ENCODE measurements at places on chromosomes 1 and 21.

- no peak for DNase-seq
- H3K4me1 ChIP-seq, result no peaks in the 10 kb centered on the region
- no peaks in the 10 kb centered on the region for H3K36me3 ChIP-seq
- H3K27me3 ChIP-seq, result no peaks in the 10 kb centered on the region
These were observed 195.0 kb upstream of the NRIP1 start for GRCh38 chr21:15259824-15260223.

- H3K27me3 ChIP-seq, result no peaks in the 10 kb centered on the region
- H3K4me1 ChIP-seq, result no peaks in the 10 kb centered on the region
- H3K4me3 ChIP-seq, result no peak overlapping the region
- DNase-seq, result no peak
- no peak overlapping the region for H3K27ac ChIP-seq
- H3K36me3 ChIP-seq, result no peaks in the 10 kb centered on the region
These were observed 414.3 kb downstream of the SETD4 start for GRCh38 chr21:35645991-35646390.

DNA sequence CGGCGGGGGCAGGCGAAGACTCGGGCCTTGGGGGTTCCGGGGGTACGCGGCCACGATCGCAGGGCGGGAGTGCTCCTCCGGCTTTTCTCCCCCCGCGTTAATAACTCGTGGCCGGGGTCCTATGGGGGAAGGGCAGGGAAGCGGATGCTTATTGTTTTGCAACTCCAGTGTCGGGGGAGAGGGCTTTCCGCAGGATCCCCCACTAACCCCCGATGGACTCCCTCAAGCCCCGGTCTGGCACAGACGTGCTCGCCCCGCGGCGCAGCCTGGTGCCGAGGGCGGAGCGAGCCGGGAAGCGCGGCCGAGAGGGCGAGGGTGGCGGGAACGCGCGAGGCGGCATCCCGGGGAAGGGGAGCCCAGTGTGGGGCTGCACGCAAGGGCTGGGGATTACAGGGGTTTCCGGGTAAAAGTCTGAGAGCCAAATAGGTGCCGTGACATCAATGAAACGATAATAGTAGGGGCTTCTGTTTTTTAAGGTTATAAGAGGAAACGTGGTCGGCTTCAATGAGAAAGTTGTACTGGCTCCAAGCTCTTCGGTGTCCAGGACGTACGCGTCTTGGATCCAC is 772 bp downstream of the UCK2 start:
- H3K27ac ChIP-seq, result peak overlapping the region; percentile 88
- peak overlapping the region; percentile 61 for H3K4me3 ChIP-seq
- no peak for DNase-seq
- no peaks in the 10 kb centered on the region for H3K4me1 ChIP-seq

DNA sequence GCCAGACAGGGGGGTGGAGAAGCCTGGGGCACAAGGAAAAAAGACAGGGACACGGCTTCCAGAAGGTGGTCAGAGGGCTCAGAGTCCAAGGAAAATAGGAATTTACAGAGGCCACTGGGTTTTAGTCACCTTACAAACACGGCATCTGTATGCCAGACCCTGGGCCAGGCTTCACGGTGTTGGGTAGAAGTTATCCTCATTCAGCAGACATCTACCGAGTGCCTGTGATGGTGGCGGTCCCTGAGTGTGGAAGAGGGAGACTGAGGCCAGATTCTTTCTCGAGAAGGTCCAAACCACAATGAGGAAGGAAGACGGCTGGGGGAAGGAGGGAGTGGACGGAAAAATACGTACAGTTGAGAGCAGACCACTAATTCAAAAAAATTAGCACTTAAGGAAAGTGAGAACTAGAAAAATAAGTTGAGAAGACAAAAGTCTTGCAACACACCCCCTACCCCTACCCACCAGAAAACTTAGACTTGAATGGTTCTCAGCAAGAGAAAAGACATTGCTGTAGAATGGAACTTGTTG is 864 bp upstream of the BTG2 start:
- H3K36me3 ChIP-seq, result no peaks in the 10 kb centered on the region
- H3K4me1 ChIP-seq, result no peaks in the 10 kb centered on the region
- peak overlapping the region; percentile 73 for H3K4me3 ChIP-seq
- no peaks in the 10 kb centered on the region for H3K27me3 ChIP-seq
- peak overlapping the region; percentile 91 for H3K27ac ChIP-seq

- no peak overlapping the region for H3K27ac ChIP-seq
- no peaks in the 10 kb centered on the region for H3K36me3 ChIP-seq
- H3K27me3 ChIP-seq, result no peaks in the 10 kb centered on the region
These were observed 100.7 kb upstream of the KIF26B start for GRCh38 chr1:245054105-245054504.

- DNase-seq, result no peak
- H3K36me3 ChIP-seq, result no peaks in the 10 kb centered on the region
- H3K4me3 ChIP-seq, result no peak overlapping the region
- H3K27me3 ChIP-seq, result no peaks in the 10 kb centered on the region
- peak overlapping the region; percentile 48 for H3K27ac ChIP-seq
These were observed 67.3 kb downstream of the URB2 start for GRCh38 chr1:229693129-229693900.

All from breast epithelium (tissue), 4 donors.